ENCODE measurements at places on chromosomes 7 and 10. TPM values are rescaled to one million over a fixed set of nuclear protein-coding genes. Genes with fewer than 3 reads are reported as not detected.

DNA sequence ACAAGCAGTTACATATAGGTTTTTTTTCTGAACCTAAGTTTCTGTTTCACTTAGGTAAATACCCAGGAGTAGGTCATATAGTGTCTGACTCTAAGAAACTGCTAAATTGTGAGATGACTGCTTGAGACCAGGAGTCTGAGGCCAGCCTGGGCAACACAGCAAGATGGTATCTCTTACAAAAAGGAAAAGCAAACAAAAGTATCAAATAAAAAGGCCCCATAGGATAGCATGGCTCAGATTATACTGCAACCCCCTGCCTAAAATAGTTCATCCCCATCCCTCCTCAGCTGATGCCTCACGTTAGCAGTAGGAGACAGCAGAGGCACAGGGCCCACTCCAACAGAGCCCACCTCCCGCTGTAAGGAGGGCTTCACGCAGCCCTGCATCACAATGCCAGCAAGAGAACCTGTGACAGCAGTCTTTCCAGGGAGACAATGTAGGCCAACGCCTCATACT lies 90.3 kb downstream of the SRPK2 start:
- no peak for DNase-seq

- no peak for DNase-seq
Measured at GRCh38 chr10:124983321-124983720, 41.4 kb downstream of the ZRANB1 start.

DNA sequence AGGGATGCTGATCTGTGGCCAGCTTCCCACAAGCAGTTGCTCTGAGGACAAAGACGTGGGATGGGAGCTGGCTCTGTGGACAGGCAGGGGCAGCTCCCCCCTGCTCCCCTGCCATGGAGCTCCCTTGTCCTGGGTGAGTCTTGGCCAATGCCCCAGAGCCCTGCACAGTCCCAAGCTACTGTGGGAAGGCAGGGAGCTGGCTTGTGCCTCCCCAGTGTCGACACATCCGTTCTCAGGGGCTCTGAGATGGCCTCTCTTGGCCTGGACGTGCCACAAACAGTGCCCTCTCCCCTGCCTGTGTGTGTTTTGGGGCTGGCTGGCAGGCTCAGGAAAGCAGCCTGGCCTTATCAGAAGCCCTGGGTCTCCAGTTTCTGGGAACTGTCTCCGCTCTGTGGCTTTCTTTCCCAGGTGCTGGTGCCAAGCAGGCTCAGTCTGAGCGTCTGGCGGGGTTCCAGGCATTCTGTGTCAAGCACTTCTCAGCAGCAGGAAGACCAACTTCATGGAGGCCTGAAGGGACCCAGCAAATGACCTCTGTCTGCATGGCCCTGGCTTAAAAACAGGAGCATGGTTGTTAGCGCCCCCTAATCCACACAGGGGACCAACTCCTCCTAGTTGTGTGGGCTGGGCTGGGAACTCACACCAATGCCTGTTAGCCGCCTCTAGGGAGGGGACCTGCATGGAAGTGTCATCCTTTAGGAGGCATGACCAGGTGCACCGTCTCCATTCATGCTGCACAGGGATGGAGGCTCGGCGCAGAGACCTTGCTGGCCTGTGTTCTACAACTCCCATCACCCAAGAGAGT lies 375.2 kb downstream of the RPS24 start:
- no peak for DNase-seq

The PPIF gene
- 85.8 TPM for total RNA-seq

Measured in Caki2 (cell line).